Left kidney (tissue), 8 donors: ENCODE measurements at places on chromosomes 1 and 21.

DNA sequence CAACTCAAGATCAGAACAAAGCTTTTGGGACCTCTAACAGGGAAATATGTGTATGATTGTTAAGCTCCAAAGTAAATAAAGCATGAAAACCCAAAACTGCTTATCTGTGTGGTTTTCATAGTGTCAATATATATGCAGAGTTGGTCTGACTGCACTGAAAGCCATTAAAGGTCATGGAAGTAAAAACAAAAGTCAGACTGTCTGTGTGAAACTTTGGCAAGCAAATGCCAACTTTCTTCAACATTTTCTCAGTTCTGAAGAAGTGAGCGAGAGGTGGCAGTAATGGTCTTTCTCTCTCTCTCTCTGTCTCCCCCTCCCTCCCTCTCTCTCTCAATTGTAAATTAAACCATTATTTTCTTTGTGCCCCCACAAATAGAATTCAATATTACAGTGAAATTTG lies 100.1 kb upstream of the S1PR1 start:
- no peak for DNase-seq

DNA sequence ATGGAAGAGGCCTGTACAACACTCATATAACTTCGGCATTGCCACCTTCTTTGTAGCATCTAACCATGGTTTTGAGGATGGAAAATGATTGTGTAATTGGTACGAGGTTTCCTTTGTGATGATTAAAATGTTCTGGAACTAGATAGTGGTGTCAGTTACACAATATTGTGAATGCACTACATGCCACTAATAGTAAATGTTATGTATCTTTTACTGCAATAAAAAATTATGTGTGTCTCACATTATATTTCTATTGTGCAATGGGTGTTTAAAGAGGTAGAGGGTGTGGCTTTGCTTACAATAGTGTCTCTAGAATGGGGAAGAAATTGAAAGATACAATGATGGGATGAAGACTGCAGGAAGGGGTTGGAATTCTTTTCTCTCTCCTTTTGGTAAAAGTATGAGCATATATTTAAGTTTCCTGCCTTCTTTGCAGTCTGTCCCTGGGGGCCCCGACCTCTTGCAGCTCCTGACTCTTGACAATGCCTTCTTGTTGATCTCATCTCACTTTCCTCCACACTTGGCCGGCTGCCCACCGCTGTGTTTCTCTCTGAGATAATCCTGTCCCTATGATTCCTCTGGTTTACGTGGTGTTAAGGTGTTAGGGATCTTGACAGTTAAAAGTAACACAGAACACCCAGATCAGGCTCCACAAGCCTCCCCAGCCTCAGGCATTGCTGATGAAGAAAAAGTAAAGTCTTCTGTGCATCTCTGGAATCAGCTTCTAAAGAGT lies 39.3 kb downstream of the MTARC1 start:
- no peak for DNase-seq

GRCh38 chr1:59502009-59502691 lies 205.3 kb downstream of the FGGY start:
- no peak for DNase-seq

- no peak for DNase-seq
These were observed 183.3 kb downstream of the ST6GALNAC3 start for GRCh38 chr1:76257823-76258222.

DNA sequence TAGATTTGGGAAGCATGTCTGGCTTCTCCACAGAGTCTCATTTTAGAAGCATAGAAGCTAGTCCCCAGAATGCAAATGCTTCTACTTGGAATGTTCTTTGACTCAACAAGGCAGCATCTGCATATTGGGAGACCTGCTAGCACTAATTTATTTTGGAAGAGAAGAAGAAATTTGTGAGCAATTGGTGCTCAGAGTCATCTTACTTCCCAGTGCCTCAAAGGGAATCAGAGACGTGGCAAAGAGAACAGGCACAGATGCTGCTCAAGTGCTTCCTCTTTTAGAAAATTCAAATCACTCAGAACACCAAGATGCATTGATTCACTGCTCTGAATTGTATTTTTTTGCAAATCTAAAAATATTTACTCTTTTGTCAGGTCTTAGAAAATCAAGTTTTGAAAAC lies 255.7 kb downstream of the BRINP2 start:
- DNase-seq: no peak

- DNase-seq: no peak
These were observed 311.9 kb upstream of the PTBP2 start for GRCh38 chr1:96409689-96410088.

DNA sequence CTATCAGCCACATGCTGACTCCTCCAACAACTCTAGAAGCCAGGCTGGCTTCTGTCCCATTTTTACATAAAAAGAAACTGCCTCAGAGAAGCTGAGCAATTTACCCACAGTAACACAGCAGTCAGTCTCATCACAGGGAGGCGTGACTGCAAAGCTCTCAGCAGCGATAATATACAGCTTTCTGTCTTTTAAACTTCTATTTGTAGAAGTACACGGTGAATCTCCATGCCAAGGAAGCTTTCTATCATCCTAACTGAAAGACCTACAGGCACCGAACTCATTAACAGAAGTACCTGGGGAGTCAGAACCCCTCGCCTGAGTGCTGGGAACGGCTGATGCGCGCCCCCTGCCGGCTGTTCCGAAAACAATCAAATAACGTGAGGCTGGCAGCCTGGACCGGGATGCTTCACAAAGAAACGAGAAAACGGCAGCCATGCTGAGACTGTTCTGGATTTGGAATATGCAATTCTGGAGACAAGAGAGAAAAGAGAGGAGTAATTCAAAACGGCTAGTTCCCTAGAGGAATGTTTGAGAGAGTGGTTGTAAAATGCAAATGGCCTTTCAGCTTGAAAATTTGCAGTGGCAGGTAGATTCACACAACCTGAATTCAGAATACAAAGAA lies 43.5 kb upstream of the RAB4A start:
- peak; percentile 81 for DNase-seq

DNA sequence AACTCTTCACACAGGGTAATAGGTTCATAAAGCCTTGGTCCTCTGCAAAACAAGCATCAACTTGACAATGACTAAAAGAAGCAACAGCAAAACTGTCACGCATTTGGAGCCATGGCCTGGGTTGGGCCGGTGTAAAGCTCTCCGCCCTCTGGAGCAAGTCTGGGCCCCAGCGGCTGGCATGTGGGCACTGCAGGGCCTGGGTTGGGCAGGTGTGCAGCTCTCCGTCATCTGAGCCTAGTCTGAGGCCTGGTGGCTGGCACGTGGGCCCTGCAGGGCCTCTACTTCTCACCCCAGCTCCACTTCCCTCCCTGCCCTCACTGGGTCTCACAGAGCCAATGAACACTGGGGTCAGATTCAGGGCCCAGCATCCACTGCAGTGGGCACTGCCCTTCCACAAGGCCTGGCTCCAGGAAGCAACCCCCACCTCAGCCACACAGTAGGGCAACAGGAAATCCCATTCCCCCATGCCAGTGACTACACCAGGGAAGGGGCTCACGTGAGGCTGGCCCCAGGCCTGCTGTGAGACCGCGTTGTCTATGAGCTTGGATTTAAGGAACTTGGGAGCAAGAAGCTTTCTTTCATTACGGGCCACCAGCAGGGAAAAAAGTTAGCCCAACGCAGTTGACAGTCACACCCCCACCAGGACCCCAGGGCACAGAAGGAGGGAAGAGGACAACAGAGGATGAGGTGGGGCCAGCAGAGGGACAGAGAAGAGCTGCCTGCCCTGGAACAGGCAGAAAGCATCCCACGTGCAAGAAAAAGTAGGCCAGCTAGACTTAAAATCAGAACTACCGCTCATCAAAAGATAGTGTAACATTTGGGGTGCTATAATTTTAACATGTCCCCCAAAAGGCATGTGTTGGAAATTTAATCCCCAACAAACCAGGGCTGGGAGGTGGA lies 52.7 kb downstream of the NPHP4 start:
- no peak for DNase-seq

DNA sequence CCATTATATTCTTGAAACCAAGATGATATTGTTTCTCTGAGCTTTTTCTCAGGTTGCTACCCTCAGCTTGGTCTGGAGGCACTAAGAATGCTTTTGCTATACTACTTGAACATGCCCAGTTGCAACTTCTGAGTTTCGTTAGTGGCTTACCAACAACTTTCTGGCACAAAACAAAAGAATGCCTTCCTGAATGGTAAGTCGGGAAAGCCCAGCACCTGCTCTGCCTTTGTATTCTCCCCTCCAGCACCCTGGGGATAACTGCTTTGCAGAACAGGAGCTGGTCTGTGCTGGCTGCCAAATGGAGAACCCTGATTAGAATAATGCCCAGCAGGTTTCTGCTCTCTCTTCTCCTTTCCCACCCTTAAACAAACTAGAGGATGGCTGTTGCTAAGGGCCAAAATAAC lies 149.3 kb downstream of the TGFB2 start:
- DNase-seq: no peak

DNA sequence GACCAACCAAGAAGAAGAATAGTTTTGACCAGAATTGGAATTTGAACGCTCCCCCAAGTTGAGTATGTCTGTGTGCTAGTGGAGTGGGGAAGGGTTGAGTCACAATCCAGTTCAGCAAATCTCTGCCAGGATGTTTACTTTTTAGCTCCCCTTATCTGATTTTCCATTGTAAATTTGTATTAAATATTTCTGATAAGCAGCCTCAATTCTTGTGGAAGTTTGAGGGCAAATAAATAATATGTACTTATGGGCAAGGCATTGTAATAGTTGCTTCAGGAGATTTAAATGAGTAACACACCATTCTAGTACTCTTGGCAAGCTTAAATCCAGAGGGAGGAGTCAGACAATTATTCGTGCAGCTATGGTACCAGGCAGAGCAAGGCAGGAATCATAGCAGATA lies 14.4 kb downstream of the CXADR start:
- no peak for DNase-seq

DNA sequence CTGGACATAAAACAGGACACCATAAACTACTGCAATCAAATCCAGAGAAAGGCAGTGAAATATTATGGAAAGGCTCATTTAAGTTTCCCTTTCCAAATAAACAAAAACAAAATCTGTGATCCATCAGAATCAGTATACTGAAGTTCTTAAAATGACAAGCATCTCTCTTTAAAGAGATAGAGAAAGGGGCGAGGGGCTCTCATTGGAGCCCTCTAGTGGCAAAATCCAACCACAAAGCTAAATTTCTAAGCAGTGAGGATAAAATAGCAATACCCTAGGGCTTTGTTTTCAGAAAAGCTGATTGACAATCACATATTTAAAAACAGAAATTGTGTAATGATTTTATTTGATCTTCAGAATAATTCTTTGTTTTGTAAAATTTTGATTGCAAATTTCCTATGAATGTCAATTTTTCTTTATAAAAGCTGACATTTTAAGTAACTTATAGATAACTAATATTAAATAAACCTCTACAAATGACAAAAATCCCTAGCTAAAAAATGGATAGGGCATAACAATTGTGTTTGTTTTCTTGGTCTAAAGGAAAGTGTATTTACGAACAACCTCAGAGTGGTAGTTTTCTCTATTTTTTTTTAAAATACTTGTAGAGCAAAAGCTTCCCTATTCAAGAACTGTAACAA lies 138.2 kb downstream of the COL24A1 start:
- DNase-seq: peak; percentile 52

DNA sequence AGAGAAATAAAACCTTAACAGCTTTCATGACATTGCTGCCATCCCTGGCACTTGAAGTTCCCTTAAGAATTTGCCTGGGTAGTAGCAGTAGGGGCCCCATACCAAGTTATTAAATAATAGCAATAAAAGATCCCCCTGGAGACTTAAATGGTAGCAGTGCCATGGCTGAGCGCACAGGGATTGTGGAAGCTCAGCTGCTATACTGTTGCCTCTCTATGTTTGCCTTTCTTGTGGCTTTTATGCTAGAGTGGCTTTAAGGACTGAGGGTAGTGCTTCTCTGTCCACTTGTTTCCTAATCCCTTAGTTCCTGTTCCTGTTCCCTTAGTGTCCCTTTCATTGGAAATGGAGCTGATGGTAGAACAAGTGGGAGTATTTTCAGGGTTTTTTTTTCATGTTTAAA lies 42.1 kb downstream of the NCF2 start:
- no peak for DNase-seq

GRCh38 chr1:231363624-231364023 lies 25.5 kb downstream of the SPRTN start:
- DNase-seq: no peak

DNA sequence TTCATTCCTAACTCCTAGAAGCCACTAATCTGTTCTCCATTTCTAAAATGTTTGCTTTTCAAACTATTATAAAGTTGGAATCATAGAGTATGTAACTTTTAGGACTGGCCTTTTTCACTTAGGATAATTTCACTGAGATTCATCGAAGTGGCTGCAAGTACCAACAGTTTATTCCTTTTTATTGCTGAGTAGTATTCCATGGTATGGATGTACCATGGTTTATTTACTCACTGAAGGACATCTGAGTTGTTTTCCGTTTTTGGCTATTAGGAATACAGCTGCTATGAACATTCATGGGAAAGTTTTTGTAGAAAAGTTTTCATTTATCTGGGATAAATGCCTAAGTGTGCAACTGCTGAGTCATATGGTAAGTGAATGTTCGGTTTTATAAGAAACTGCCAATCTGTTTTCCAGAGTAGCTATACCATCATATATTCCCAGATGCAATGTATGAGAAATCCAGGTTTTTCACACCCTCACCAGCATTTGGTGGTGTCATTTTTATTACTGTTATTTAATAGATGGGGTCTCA lies 66.3 kb downstream of the SLC27A3 start:
- DNase-seq: no peak

DNA sequence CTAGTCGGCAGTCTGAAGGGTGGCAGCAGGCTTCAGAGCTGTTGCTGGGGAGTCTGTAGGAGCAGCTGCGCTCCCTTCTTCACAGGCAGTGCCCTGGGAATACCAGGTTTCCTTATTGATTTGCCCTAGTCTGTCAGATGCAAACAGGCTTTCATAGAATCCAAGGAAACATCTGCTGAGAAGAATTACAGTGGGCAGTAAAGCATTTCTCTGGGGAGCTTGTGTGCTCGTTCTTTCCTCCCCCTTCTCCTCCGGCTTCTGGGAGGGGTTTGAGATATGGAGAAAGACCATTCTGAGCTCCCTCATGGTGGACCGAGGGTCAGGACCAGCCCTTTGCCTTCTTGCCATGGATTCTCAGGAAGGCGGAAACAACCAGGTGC lies 25.4 kb upstream of the PARP1 start:
- no peak for DNase-seq

DNA sequence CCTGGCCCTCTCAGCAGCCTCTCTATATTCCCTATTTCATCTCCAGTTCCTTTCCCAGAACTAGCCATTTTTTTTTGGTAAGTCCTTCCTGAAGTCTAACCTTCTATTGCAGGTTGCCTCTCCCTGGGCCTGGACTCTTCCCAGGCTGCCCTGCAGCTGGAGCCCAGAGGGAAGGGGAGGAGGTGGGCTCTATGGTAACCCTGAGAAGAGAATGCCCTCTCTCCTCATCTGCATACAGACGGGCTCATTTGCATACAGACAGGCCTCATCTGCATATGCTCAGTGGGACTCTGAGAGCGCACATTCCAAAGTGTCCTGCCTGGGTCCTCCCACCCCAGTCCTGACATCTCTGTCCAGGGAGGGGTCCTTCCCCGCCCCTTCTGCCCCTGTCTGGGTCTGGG lies 32.7 kb downstream of the RHBG start:
- DNase-seq: no peak

DNA sequence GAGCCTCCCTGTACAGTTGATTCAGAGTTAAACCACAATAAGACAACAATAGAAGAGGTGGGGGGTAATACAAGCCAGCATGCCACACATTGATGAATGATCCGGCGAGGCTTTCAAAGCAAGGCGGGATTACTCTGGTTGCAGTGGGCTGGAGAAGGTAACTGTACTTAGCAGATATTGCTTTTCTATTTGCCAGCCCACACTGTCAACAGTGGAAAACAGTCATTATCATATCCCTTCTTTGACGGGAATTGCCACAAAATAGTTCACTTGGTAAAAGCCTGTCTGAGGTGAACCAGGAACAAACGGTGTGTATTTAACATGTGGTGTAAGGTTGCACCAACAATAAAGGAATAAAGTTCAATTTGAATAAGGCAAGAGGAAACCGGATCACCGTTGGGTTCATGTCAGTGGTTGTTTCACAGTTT lies 5.8 kb upstream of the KCNJ15 start:
- DNase-seq: no peak
